T-cell (primary cell): ENCODE measurements at places on chromosomes 1 and 21. TPM values are rescaled to one million over a fixed set of nuclear protein-coding genes. Genes with fewer than 3 reads are reported as not detected.

The KCND3 gene
- total RNA-seq = not detected

The GSTM4 gene
- total RNA-seq = 16.7 TPM

The KRTAP12-2 gene
- total RNA-seq = not detected

GRCh38 chr1:228284148-228284495 lies 76.3 kb downstream of the OBSCN start:
- H3K4me3 ChIP-seq = no peak overlapping the region
- H3K27me3 ChIP-seq = no peaks in the 10 kb centered on the region
- DNase-seq = no peak
- no peak overlapping the region for H3K27ac ChIP-seq
- peaks cover 35% of the 10 kb centered on the region for H3K36me3 ChIP-seq

GRCh38 chr1:15501208-15502032 lies 22.6 kb downstream of the CASP9 start:
- H3K27ac ChIP-seq = no peak overlapping the region
- DNase-seq = peak; percentile 52
- H3K4me3 ChIP-seq = no peak overlapping the region
- no peaks in the 10 kb centered on the region for H3K27me3 ChIP-seq
- no peaks in the 10 kb centered on the region for H3K4me1 ChIP-seq
- peaks cover 5% of the 10 kb centered on the region for H3K36me3 ChIP-seq

DNA sequence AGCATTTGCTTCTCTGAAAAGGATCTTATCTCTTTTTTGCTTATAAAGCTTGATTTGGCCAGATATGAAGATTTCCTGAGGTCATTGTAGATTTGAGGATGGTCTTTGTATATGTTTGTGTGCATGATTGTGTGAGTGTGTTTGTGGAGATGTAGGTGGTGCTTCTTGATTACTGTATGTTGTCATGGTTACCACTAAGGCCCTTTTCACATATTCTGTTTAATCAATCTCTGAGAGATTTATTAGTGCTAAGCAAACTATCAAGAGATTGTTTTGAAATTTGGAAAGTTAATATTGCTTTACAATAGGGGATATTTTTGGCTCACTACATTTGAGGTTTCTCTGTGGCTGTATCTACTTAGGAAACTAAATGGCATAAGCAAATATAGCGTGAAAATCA lies 191.7 kb downstream of the S1PR1 start:
- no peaks in the 10 kb centered on the region for H3K36me3 ChIP-seq
- H3K27ac ChIP-seq = no peak overlapping the region
- no peak for DNase-seq
- H3K4me3 ChIP-seq = no peak overlapping the region
- no peaks in the 10 kb centered on the region for H3K27me3 ChIP-seq

DNA sequence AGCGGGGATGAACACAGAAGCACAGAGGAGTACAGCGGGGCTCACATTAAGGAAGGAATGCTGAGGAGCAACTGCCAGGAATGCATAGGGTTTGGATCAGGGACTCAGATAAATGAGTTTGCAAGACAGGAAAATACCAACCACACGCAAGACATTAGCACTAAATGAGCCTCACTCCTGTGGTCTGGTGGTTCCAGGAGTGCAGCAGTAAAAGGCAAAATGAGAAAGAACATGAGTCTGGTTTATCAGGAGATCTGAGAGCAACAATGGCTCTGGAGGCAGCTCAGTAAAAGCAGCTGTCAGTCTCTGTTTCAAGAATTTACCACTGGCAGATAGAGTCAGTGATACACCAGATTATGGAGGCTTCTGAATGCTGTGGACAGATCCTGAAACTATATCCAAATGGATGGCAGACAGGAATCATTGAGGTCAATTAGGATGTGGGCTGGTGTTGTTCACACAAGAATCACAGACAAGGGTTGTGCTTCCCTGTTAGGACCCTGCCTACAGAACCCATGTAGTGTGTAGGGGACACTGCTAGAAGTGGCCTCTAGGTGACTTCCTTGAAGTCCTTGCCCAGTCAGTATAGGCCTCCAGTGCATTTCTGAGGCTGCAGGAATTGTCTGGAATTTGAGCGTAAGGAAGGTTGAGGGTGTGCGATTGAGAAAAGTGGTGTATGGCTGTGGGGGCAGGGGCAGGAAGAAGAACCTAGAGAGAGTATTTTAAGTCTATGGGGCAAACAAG lies 50.3 kb downstream of the CASQ2 start:
- H3K36me3 ChIP-seq = no peaks in the 10 kb centered on the region
- H3K27me3 ChIP-seq = peaks cover 11% of the 10 kb centered on the region
- H3K4me1 ChIP-seq = no peaks in the 10 kb centered on the region
- no peak overlapping the region for H3K27ac ChIP-seq
- H3K4me3 ChIP-seq = no peak overlapping the region
- no peak for DNase-seq

- no peaks in the 10 kb centered on the region for H3K36me3 ChIP-seq
- no peak overlapping the region for H3K4me3 ChIP-seq
- no peak for DNase-seq
- no peaks in the 10 kb centered on the region for H3K27me3 ChIP-seq
These were observed 50.9 kb downstream of the CNST start for GRCh38 chr1:246617156-246617555.

- no peaks in the 10 kb centered on the region for H3K27me3 ChIP-seq
- no peaks in the 10 kb centered on the region for H3K4me1 ChIP-seq
- no peak overlapping the region for H3K27ac ChIP-seq
- DNase-seq = no peak
- H3K36me3 ChIP-seq = no peaks in the 10 kb centered on the region
- no peak overlapping the region for H3K4me3 ChIP-seq
These were observed 647.5 kb upstream of the CHRM3 start for GRCh38 chr1:238738892-238739291.

GRCh38 chr21:14838400-14838799 lies 226.4 kb downstream of the NRIP1 start:
- no peaks in the 10 kb centered on the region for H3K27me3 ChIP-seq
- H3K27ac ChIP-seq = no peak overlapping the region
- no peaks in the 10 kb centered on the region for H3K4me1 ChIP-seq
- H3K4me3 ChIP-seq = no peak overlapping the region
- H3K36me3 ChIP-seq = no peaks in the 10 kb centered on the region

GRCh38 chr1:162822391-162823200 lies 32.1 kb downstream of the HSD17B7 start:
- no peaks in the 10 kb centered on the region for H3K4me1 ChIP-seq
- H3K27ac ChIP-seq = no peak overlapping the region
- H3K4me3 ChIP-seq = peak overlapping the region; percentile 34
- no peak for DNase-seq
- H3K36me3 ChIP-seq = no peaks in the 10 kb centered on the region

GRCh38 chr1:55519276-55519675 lies 304.1 kb upstream of the USP24 start:
- peaks cover 4% of the 10 kb centered on the region for H3K27me3 ChIP-seq
- no peak overlapping the region for H3K27ac ChIP-seq
- H3K4me3 ChIP-seq = no peak overlapping the region
- no peaks in the 10 kb centered on the region for H3K4me1 ChIP-seq

DNA sequence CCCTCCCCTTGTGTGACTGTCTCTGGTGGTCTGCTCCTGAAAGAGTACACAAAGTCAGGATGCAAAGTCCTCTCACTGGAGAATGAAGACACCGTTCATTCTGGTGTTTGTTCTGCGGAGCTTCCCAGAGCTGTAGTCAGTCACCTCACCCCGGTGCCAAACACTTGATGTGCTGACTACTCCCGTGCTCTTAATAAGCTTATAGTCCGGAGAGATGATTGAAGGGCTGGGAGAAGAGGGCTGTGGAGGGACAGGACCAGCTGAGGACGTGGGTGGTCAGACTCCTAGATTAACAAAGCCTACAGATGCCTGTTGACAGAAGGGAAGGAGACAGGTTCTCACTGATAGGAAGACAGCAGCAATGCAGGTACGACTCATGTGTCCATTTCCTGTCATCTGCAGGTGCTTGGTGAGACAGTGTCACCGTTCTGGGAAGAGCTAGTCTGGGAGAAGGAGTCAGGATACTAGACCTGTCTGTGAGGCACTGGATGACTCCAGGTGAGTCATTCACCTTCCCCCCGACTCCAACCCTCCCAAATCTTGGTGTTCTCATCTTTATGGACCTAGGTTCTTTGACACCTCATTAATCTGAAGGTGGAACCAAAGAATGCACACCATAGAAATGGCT lies 40.4 kb upstream of the LRRN2 start:
- no peaks in the 10 kb centered on the region for H3K36me3 ChIP-seq
- H3K27ac ChIP-seq = no peak overlapping the region
- H3K4me1 ChIP-seq = no peaks in the 10 kb centered on the region
- DNase-seq = no peak
- no peak overlapping the region for H3K4me3 ChIP-seq
